ENCODE measurements at places on chromosomes 6 and 20.
A peak's percentile ranks its signal among the peaks of the same experiment; 100 is the strongest.

DNA sequence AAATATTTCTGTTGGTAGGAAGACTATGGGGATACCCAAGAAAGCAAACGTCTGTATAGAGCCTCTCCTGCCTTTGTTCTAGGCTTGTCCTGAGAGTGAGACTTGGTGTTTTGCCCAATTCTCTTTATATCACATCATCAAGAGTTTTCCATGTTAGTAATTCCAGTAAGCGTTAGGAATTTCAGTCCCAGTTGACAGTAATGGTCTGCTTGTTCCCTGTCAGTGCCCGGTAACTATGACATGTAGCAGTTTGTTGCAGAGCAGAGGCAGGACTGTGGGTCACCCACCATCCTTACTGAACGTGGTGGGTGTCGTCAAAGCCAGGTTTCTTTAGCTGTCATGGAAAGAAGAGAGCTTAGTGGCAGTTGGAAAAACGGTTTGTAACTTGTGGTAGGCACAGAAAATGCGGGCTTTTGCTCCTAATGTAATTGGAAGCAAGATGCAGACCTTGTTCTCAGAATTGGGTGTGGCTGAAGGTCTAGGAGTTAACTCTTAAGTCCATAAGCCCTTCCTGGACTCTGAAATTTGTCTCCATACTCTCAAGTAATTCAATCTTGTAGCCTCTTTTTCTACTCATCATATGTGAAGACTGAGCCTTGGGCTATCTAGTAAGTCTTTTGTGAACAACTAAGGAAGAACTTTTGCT is 188.8 kb downstream of the TMEM242 start:
- no peak for DNase-seq

DNA sequence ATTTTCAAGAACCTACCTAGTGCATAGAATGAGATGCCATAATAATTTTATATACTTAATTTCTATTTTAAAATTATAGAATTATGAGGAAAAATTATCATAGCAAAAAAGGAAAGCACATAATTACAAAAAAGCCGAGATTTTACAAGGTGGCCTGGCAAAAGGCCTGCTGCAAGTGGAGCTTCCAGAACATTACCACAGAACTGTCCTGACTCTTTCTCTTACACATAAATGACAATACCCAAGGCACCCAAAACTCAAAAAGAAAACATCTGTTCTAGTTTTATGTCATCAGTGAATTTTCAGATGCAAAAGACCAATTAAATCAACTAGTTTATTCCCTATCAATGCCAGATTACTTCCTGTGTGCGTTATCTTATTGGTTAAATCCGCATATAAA is 74.2 kb downstream of the FILIP1 start:
- DNase-seq, result no peak

GRCh38 chr6:168157272-168158212 is 78.5 kb upstream of the FRMD1 start:
- DNase-seq, result peak; percentile 68

- DNase-seq, result no peak
Measured at GRCh38 chr6:84280639-84281038, 53.2 kb upstream of the CEP162 start.

DNA sequence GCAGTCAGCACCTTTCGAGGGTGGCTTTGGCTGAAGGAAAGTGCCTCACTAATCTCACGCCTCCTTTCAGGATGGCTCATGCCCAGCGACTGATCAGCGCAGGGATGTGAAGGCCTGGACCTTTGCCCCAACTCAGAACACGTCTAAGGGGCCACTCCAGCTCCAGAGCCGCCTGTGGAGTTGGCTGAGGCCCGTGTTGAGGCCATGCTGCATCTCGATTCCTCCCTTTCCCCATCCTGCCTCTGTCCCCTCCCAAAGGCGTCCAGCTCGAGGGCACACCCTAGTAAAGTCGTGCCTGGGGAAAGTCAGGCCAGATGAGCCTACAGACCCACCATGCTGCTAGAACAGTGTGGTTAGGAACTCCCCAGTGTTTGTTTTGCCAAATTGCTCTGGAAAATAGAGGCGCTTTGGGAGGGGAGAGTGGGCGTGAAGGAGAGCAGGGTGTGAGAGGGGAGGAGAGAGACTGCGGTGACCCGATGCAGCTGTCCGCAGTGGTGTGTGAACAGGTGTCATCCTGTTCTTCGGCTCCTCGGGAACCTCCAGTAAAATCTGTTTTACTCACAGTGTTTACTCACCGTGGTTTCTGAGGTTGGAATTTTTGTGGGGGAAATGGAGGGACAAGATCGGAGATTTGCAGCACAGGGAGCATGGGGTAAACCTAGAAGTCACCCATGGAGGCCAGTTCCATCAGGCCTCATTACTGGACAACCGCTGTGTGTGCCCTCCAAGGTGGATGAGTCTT is 85.0 kb upstream of the PMEPA1 start:
- DNase-seq, result no peak

GRCh38 chr6:136467186-136467585 is 83.0 kb downstream of the MAP7 start:
- DNase-seq, result no peak

DNA sequence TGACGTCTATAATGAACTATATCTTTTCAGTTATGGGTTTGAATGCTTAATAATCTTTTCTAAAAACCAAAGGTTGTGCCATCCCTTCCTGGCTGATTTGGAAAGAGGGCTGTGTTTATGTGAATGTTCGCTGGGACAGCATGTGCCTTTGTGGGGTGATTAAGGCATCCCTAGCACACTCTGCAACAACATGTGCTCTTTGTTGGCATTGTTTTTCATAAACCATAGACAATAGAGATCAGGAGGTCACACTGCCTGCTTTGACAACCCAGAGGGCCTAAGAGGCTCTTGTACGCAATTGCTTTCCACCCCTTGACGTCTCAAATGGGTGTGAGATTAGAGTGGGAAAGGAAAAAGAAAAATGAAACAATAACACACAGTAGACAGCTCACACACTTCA is 116.0 kb downstream of the LRRC1 start:
- DNase-seq, result no peak

DNA sequence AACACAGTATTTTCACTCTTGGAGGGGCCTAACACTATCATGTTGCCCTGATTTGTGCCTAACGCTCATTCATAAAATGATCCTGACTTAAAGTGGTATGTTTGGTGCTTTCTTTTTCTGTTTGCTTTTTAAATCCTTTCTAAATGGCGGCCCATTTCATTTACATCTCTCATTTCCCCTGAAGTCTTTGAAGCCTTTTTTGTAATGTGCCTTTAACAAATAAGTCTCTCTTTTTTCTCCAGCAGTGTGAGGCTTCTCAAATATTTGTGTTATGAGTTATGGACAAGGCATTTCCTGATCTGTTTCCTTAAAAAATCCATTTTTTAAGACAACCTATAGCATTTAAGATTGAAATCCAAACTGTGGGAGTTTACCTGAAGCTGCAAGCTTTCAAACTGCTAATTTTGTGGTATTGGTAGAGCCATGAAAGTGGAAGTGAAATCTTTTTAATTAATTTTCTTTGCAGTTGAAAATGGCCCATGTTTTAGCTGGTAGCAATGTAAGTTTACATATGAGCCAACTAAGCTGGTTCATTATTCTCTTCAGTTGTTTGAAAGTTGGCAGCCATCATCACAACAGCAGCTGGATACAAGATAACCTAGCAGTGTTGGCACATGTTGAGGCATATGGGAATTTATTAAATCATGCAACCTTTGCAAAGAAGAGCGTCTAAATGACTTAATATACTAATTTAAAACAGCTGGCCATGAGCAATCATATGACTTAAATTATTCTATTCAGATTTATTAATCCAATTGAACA is 469.7 kb downstream of the CDKAL1 start:
- peak; percentile 38 for DNase-seq

GRCh38 chr20:36339646-36340592 is 33.8 kb downstream of the DLGAP4 start:
- no peak for DNase-seq

DNA sequence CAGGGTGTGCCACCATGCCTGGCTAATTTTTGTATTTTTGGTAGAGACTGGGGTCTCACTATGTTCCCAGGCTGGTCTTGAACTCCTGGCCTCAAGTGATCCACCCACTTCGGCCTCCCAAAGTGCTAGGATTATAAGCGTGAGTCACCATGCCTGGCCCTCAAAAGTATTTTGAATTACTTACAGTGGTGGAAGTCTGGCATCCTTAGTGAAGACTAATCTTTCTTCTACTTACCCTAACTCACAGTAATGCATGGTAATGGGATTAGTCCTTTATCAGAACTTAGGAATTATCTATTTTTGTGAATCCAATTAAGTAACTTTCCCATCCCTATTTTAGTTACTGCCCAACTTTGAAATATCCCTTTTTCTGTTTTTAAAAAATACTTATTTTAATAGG is 3.9 kb downstream of the RWDD1 start:
- DNase-seq, result no peak
